ENCODE measurements at places on chromosomes 3 and 15. TPM values are rescaled to one million over a fixed set of nuclear protein-coding genes. Genes with fewer than 3 reads are reported as not detected.

- no peak for DNase-seq
Observed at GRCh38 chr3:16810593-16811367, 74.0 kb upstream of the PLCL2 start.

- DNase-seq: no peak
Observed at GRCh38 chr3:131856171-131856570, 178.6 kb downstream of the CPNE4 start.

GRCh38 chr15:95284933-95285421 lies 1045.5 kb upstream of the NR2F2 start:
- no peak for DNase-seq

DNA sequence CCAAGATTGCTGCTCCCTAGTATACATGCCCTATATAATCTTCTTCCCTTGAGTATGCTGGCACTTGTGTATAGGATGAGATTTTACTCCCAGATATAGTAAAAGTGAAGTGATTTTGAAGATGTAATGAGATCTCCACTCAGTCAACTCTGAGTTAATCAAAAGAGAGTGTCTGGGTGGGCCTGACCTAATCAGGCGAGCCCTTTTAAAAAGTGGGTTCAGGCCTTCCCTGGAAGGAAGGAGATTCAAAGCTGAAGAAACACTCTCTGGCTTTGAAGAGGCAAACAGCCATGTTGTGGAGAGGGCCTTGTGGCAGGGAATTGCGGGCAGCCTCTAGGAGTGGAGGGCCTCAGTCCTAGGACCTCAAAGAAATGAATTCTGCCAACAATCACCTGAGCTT lies 5.5 kb upstream of the STARD5 start:
- no peak for DNase-seq

GRCh38 chr3:82509106-82509842 lies 747.8 kb upstream of the GBE1 start:
- DNase-seq: no peak

DNA sequence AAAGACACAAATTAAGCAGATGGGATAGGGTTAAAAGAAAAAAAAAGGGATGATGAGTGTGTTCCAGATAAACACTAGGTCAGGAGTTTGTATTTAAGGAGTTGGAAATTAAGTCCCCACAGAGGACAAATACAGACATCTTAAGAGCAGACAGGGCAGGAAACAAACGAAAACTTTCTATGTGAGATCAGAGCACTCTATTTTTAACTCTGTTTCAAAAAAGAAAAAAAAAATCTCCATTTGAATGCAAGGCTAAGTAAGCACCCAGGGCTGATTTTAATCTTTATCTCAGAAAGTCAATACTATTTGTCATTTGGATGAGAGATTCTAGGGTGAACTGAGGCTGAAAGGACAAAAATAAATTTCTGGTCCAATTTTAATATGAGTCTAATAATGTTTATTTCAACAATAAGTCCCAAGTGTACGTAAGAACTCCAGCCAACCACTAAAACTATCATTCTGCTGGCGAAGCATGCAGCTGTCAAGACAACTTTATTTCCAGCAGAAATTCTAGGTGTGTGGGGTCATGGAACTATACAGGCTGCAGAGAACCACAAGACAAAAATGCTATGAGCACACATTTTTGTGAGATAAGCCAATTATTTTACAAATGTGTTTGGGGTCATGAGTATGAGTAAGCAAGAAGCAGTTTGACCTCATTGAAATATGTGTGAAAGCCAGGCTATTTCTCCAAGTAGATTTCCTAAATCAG lies 186.1 kb downstream of the FMN1 start:
- no peak for DNase-seq

- DNase-seq: no peak
Observed at GRCh38 chr3:22241110-22241509, 490.1 kb upstream of the ZNF385D start.

- no peak for DNase-seq
Observed at GRCh38 chr15:98760112-98760826, 111.9 kb downstream of the IGF1R start.

DNA sequence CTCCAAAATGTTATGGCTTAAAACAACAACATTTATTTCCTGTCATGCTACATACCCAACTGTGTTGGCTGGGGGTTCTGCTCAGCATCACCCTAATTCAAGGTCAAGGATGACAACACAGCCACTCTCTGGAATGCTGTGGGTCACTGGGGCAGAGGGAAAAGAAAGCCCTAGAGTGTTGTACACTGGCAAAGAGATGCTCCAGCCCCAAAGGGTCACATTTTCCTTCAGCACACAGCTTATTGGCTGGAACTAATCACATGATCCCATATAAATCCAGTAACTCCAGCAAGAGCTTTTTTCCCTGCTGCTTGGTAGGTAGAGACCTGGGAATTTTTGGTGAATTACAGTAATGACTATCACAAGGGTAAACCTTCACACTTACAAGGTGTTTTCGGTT lies 1041.4 kb downstream of the NTRK3 start:
- no peak for DNase-seq

IL16 gene
- total RNA-seq: 85.1 TPM

GPR87 gene
- not detected for total RNA-seq

LTK gene
- 0.11 TPM for total RNA-seq

BTLA gene
- 7.6 TPM for total RNA-seq
